ENCODE measurements at places on chromosomes 6 and 20. TPM values are rescaled to one million over a fixed set of nuclear protein-coding genes. Genes with fewer than 3 reads are reported as not detected.

Gene PRIM2
- total RNA-seq = 51.5 TPM

Gene GPANK1
- 32.4 TPM for total RNA-seq

Gene ATXN1
- 12.7 TPM for total RNA-seq

Gene TGM3
- not detected for total RNA-seq

Gene TRIM10
- 0.19 TPM for total RNA-seq

Data from activated naive CD4-positive, alpha-beta T cell treated with anti-CD3 and anti-CD28 coated beads for 36 hours (primary cell).